Right lung (tissue), 10 donors: ENCODE measurements at places on chromosomes 3 and 15. TPM values are rescaled to one million over a fixed set of nuclear protein-coding genes. Genes with fewer than 3 reads are reported as not detected.
A peak's percentile ranks its signal among the peaks of the same experiment; 100 is the strongest.

Gene CPLX3
- polyA plus RNA-seq: not detected

DNA sequence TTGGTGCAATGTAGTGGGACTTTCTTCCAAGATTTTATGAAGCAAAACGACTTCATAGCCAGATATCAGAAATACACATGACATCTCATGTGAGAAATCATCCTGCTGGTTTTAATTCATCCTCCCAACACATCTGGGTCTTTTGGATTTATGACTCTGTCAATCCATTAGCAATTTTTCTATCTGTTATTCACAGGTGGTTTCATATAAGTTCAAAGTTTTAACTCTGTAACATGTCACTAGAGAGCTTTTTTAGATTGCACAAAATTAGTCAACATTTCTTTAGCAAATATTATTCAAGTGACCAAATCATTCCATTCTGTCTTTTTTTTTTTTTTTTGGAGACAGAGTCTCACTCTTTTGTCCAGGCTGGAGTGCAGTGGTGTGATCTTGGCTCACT lies 30.4 kb downstream of the SQOR start:
- DNase-seq: no peak

DNA sequence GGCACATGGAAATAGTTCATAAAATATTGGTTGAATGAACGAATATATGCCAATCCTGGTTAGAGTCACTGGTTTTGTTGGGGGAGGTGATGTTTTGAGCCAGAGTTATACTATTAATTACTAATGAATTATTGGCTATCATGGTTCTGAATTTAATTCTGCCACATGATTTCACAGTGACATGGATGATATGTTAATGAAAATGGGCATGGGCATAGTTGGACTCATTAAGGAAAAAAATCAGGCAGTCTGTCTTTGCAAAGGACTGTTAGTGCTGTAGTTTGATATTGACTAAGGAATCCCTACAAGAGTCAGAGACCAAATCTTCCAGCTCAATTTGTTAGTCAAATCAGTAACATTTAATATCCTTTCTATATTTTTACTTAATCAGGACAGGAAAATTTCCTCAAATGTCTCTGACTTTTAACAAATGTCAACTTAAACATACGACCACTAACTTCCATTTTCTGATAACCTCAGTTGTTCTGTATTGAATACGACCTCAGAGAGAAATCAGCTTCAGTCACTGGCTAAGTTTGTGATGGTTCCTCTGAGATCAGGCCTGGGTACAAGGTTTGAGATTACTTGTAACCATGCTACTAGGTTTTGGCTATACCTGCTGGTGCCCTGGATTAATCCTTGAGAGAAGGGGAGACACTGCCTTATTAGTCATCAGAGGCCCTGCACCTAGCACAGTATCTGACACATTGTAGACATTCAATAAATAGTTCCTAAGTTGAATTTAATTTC lies 13.3 kb downstream of the NFKBIZ start:
- no peak for DNase-seq

GRCh38 chr3:12780751-12781150 lies 15.7 kb upstream of the CAND2 start:
- DNase-seq: no peak

Gene SLC6A11
- 0.10 TPM for polyA plus RNA-seq

GRCh38 chr3:12476238-12476897 lies 7.9 kb upstream of the TSEN2 start:
- no peak for DNase-seq

Gene GRM7
- 0.25 TPM for polyA plus RNA-seq

GRCh38 chr15:62112081-62112480 lies 45.3 kb downstream of the C2CD4A start:
- DNase-seq: no peak

GRCh38 chr15:60254416-60254815 lies 143.4 kb downstream of the ANXA2 start:
- no peak for DNase-seq

- no peak for DNase-seq
Observed at GRCh38 chr3:123357275-123357674, 91.6 kb downstream of the ADCY5 start.

DNA sequence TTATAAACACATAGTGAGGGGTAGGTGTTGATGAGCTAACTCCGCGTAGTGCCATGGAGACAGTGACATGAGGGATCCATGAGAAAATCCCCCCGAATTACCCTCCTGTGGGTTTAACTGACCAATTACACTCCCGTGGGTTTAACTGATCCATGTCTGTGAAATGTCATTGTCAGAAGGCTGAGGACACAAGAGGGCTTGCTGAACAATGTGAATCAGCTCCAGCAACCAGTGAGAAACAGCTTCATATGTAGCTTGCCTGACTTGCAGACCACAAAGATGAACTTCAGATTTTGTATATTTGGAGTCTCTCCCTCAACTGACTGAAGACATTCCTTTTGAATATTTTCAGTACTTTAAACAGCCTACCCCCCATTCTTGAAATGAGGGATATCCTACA lies 144.9 kb downstream of the FBN1 start:
- DNase-seq: no peak

Gene ZBTB47
- 13.0 TPM for polyA plus RNA-seq

- DNase-seq: no peak
Observed at GRCh38 chr3:113136544-113136943, 74.8 kb upstream of the BOC start.

DNA sequence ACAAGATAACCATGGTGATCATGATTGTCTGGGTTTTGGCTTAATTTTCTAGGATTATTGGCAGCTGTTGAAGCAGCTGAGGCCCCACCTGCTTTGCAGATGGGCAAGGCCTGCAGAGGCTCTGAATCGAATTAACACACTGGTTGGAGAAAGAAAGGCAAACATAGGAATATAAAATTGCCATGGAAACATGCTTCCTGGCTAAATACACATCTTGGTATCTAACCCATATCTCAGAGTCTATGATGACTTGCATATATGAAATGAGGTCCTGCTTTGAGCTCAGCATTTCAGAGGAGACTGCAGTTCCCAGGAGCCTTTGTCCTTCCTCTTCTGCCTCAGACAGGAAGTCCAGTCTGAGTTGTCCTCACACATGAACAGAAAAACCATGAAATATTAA lies 24.3 kb upstream of the SV2B start:
- DNase-seq: no peak

GRCh38 chr3:64238971-64239667 lies 13.9 kb upstream of the PRICKLE2 start:
- peak; percentile 77 for DNase-seq

Gene NLGN1
- 3.3 TPM for polyA plus RNA-seq

- no peak for DNase-seq
Observed at GRCh38 chr3:53940623-53941022, 49.0 kb upstream of the SELENOK start.

- no peak for DNase-seq
Observed at GRCh38 chr15:100732211-100733055, 130.0 kb downstream of the ASB7 start.

Gene GOLGA6L4
- polyA plus RNA-seq: 22.4 TPM

DNA sequence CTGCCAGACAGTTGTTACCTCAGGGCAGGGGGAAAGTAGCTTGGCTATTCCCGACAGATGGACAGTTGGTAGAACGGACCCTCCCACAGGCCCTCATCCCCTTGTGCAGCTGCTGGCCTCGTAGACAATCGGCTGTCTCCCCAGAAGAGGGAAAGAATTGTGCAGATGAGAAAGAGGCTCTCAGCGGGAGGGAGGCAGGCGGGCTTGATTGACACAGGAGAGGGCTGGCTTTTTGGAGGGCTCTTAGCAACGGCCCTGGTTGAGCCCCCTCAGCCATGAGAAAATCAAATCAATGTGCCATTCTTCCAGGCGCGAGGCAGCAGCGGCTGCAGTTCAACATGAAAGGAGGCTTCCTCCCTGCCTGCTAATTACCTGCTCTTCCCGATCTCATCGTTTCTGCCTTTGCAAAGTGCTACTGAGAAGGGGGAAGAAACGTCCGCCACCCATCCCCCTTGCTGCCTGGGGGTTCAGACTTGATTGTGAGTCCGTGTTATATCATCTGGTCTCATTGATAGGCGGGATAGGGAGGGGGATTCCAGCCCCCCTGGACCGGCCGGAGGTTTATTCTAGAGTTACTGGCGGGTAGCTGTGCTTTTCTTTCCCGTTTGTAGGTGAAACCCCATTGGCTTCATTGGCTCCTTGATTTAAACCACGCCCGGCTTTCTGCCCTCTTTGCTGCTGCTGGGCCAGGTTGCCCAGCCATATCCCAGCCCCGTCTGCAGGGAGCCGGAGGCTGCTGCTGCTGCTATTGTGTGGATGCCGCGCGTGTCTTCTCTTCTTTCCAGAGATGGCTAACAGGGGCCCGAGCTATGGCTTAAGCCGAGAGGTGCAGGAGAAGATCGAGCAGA lies at the start of gene TAGLN3:
TAGLN3 (plus strand) TSS at position 287 of the 848 bp plus-strand sequence; CDS start at position 788, 501 bp downstream.
- DNase-seq: no peak

DNA sequence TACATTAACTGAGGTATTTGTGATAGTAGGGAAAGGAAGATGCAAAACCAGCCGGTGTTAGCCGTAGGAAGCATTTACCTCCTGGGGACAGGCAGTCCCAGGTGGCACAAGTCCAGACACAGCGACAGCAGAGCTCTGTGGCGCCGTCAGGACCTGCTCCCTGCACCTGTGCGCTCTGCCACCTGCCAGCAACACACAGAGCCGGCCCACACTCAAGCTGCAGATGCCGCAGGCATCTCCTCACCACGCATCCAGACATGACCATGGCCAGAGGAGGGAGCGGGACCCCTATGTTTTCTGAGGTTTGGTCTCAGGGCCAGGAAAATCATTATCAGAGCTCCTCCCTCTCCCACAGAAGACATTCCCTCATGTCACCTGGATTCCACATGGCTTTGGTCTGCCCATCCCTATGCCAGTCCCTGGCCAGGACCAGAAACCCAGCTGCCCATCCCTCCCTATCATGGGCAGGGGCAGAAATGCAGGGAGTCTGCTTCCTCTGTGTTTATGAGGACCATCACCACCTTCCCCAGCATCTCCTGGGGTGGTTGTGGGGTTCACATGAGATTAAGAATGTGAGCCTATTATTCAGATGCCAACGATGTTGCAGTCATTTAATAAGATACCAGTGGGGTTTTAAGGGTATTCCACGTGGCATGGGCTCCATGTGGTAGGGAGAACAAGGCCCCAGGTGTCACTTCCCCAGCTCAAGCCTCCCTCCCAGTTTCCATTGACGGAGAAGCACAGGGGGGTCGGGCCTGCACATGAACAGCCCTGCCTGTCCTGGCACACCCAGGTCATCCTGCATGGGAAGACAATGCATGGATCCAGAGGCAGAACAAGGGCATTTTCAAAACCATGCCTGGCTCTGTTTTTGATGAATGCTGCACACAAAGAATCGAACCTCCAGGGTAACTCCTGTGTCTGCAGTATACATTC lies 251.1 kb downstream of the OCA2 start:
- no peak for DNase-seq

DNA sequence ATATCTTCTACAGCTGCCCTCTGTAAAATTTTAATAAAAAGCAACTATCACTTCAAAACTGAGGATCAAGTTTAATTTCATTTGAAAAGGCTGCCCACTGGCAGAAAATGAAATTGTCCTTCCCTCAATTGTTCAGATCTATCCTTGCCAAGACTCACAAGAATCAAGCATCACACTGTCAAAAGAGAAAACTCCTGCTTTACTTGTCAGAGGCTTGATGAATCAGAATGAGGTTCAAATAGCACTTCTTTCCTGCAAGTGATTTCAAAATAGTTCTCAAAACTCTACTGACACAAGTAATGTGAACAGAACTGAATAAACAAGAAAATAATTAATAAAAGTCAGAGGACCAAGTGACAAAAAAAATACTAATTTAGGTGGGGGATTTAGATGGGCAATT lies 70.6 kb downstream of the GOLIM4 start:
- DNase-seq: no peak

DNA sequence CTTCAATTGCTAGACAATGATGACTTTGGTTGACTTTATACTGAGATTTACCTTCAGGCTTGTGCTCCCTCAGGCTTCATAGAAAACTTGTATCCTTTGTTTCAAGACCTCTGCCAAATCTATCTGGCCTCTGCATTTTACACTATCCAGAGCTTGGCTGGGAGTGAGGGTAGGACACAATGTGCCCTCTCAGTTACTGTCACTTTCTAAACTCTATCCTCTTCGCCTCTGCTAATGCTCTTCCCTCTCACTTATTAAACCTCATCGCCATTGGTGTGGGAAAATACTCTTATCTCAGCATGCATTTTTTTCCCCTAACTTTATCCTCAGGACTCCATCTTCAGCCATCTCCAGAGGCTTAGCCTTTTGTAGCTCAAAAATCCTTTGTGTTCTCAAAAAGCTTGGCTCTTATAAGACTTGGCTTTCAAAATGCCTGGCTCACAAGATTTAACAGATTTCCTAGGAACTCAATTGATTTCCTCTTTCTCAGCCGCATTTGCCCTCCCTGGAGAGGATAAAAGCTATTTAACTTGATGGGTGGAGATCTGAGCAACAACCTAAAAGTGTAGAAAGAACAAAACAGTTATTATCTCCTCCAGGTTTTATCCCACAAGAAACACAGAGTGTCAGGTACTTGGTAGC lies 28.3 kb downstream of the SUCNR1 start:
- no peak for DNase-seq

Gene PTX3
- 49.1 TPM for polyA plus RNA-seq

- no peak for DNase-seq
Observed at GRCh38 chr3:192831111-192831644, 86.5 kb downstream of the MB21D2 start.

DNA sequence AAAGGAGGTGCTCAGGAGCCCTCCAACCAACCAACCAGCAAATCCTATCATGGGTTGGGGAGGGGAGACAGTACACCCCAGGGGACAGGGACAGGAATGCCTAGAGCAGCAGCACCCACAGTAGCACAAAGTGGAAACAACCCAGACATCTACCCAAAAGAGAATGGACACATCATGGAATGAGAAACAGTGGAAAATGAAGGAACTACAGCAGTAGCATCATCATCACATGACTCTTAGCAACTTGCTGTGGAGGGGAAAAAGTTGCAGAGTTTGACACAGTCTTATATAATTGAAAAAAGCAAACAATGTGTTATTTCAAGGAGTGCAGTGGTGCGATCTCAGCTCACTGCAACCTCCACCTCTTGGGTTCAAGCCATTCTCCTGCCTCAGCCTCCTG lies 11.0 kb downstream of the C3orf22 start:
- no peak for DNase-seq

Gene ABHD10
- polyA plus RNA-seq: 50.7 TPM
